GDM1 (cell line): ENCODE measurements at places on chromosomes 3 and 15.

GRCh38 chr15:88874684-88875083, 20.7 kb downstream of the HAPLN3 start:
- no peak for DNase-seq

- DNase-seq, result no peak
Measured at GRCh38 chr3:98695796-98696195, 67.3 kb upstream of the ST3GAL6 start.

DNA sequence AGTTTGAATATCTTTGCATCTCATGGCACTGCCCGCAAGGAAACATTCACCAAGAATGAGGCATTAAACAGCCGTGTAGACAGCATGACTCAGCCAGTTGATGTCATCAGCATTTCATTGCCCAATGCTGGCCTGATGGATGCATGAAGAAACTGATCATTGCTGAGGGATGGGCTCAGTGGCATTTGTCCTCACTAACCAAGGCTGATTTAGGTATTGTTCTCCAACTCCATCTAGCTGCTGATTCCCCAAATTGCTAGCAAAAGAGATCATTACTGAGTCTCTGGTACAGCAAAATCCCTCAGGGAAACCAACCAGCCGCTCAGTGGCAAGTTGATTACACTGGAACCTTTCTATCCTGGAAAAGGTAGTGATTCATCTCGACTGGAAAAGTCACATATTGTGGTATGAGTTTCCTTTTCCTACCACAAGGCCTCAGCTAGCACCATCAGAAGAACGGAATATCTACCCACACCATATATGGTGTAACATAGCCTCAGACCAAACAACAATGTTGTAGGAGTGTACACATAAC, 186.5 kb upstream of the GAP43 start:
- no peak for DNase-seq

DNA sequence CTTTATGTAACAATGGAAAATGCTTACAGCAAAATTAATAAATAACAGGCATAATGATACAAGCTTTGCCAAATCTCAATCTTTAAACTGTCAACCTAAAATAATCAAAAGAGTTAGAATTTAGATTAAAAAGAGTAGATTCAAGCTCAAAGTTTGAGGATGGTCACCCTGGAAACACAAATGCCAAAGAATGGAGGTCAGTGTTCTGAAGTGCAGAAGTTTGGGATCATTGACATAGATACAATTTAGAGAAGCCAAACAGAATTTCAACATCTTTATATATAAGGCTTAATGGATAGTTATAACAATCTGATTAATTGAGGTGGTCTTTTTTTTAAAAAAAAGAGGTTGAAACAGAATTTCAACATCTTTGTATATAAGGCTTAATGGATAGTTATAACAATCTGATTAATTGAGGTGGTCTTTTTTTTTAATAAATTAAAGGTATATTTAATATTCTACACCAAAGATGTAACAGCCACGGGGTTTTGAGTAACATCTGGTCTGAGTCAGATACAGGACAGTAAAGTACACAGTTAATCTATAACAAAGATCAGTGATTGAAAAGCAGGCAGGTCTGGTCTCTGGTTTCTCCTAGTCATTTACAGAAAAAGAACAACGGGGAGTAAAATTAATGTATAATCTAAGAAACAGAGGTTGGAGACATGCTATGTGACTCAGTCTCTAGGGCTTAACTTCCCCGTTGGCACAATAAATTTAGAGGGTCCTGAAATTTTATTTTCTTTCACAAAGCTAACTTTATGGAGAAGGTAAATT, 490.7 kb downstream of the GBE1 start:
- no peak for DNase-seq

DNA sequence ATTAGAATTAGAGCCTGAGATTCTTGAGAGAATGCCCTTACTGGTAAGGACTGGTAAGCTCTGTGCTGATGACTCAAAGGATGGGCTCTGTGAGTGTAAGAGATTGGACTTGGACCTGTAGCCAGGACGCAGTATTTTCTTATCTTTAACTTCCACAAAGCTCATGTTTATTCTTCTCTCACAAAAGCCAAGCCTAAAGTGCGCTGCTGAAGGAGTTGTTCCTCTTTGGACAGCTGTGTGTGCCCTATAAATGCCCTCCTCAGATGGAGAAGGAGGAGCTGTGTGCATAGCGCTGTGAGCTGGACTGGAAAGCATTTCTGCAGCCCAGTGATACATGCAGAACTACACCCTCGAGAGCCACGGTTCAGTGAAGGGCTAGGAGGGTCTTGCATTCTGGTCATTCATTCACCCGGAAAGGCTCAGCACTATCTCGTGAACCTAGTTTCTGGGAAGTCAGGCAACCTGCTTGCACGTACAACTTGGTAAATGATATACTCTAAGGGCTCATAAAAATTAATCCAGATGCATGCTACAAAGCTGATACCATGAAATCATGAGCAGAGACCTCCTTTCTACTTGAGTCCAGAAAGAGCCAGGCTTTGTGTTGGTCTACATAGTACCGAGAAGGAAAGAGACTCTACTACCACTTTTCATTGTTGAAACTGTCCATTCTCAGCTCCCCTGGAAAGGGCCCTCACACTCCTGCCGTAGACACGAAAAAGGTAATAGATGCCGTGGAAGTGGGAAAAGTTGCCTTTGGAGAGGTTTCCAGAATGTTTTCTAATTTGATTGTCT, 103.0 kb upstream of the TBL1XR1 start:
- DNase-seq, result peak; percentile 67

DNA sequence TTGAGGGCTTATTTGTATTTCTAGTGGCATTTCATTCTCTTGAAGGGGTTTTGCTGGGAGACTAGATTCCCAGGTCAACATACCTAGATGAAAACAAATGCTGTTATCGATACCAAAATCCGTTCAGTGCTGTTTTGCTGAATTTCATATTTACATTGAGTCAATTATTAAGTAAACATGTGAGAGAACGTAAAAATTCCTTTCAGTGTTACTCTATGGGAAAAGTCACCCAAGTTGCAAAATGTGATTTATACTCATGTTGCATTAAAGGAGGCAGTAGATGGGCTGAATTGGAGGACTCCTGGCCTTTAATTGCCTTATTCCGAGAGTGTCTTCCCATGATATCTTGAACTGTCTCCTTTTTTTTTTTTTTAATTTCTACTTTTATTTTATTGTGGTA, 1011.3 kb upstream of the NR2F2 start:
- no peak for DNase-seq

- no peak for DNase-seq
Measured at GRCh38 chr3:9409981-9410854, 12.8 kb downstream of the SETD5 start.

DNA sequence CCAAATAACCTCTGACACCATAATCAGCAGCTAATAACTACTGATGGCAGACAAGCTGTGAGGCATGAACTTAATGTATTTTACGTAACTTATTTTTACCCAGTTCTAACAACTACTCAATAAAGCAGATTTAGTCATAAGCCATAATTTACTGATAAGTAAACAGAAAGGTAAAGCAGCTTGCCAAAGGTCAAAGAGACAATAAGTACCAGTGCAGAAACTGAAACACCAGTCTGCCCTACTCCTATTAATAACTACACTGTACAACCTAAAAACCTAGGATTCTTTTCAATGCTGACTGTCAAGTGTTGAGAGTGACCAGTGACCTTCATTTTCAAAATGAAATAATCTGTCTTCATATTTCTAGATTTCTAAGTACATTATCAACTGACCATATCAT, 152.2 kb downstream of the NR2E3 start:
- DNase-seq, result no peak

DNA sequence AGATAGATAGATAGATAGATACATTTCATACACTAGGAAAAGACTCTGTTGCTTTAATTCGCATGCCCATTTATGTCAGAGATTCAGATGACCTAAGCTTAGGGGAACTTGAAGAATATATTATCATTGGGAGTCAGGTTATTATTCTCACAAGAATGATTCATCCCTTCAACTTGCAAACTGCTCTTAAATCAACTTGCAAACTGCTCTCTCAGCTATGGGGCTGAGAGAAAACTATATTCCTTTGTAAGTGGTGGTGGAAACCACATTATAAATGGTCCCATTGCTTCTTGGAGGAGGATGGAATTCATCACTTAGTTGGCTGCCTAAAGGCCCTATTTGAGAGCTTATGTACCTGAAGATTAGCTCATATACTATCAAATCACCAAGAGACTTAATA, 160.9 kb upstream of the STAC start:
- DNase-seq, result no peak

DNA sequence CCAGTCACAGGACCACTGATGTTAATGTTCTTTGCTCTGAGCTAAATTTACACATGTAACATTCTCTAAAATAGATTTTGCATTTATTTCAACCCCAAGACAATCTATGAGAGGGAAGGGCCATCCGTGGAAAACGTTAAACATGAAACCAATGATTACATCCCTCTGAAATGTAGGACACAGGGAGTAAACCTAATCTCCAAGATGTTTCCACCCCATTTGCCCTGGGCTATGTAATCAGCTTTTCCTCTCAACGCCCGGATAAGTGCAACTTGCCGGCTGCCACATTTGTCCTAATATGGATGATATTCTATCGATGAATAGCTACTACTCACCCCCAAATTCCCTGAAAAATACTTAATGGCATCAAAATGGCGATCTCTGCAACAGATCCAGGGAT, 6.4 kb upstream of the FMN1 start:
- no peak for DNase-seq
